Activated CD4-positive, alpha-beta memory T cell treated with anti-CD3 and anti-CD28 coated beads for 36 hours (primary cell): ENCODE measurements at places on chromosomes 2 and 18.
A peak's percentile ranks its signal among the peaks of the same experiment; 100 is the strongest.

DNA sequence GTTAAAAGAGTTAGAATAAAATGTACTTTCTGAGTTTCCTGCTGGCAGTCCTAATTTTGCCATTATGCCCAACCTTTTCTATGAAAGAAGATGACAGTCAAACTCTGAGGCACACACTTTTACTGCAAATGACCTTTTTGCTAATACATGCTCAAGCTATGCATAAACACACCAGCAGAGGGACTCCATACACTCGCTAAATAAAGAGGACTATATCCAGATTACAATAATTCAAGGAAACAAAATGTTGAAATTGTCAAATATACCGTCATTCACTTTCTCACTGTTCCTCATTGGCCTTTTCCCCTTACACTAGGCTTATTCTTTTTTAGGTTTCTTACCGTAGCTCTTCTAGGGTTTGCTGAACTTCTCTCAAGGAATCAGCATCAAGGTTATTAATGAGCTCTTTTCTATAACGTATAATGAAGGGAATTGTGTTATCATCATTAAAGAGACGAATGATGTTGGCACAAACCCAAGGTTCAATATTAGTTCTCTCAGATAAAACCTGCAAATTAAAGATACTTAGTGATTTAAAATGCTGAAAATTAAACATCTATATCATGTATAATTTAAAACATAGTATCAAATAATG lies 25.7 kb downstream of the SRBD1 start:
- DNase-seq = no peak

GRCh38 chr2:197453914-197454398 lies 604 bp downstream of the COQ10B start:
- DNase-seq = no peak

DNA sequence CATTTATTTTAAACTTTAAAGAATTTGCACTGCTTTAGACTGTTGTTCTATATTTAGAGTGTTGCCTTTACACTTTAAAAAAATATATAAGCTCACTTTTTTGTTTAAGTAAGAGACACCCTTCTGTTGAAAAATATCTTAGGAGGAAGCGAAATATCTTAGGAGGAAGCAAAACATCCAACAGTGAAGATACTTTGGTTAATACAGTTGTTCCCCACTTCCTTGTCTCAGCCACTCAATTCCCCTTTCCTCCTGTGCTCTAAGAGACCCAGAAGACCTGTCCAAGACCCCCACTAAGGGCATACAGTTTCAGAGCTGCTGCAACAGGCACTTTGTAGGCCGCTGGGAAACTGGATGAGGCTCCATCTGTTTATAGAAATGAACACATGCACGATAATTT lies 5.7 kb downstream of the SERPINB8 start:
- DNase-seq = no peak

DNA sequence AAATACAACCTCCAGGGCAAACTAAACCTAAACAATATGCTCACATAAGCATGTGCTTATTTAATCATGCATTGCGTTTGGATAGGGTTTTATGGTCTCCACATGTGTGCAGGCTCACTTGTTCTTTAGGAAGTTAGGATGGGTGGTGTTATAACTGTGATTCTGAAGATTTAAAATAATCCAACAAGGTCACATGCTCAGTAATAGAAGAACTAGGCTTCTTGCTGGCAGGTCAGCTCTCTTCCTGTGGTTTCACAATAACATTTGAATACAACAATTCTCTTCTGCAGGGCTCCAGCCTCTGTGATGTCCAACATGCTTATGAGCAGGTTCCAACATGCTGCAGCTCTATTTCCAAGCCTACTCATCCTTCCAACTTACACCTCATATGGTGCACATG lies 84.0 kb downstream of the MYL12B start:
- no peak for DNase-seq

DNA sequence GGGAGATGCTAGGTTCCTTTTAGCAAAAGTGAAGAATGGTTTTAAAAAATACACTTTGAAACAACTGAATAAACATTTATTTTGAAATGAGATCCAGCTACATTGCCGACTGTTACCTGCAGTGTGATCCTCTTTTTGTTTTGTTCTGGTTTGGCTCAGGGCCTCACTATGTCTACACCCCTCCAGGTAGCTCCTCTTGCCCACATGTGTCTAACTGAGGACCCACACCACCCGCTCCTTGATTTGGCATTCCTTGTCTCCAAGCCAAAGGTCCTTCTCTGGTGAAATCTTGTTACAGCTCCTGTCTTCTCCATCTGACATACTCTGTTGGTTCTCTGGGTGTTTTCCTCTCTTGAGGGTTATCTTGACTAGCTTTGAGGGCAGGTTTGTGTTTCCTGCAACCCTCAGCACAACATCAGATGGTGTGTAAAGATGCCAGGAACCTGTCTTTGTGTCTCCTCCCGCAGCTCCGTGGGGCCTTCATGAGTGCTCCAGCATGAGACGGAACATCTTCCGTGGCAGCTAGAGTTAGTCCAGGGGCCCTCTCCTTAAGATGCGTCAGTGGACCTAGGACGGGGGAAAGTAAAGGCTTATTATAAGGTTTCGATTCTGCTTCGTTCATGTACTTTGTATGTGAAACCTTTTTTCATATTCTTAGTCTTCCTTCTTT lies 32.1 kb downstream of the MAP4K4 start:
- peak; percentile 43 for DNase-seq

- no peak for DNase-seq
These were observed 257.9 kb downstream of the OSR1 start for GRCh38 chr2:19100570-19100969.

DNA sequence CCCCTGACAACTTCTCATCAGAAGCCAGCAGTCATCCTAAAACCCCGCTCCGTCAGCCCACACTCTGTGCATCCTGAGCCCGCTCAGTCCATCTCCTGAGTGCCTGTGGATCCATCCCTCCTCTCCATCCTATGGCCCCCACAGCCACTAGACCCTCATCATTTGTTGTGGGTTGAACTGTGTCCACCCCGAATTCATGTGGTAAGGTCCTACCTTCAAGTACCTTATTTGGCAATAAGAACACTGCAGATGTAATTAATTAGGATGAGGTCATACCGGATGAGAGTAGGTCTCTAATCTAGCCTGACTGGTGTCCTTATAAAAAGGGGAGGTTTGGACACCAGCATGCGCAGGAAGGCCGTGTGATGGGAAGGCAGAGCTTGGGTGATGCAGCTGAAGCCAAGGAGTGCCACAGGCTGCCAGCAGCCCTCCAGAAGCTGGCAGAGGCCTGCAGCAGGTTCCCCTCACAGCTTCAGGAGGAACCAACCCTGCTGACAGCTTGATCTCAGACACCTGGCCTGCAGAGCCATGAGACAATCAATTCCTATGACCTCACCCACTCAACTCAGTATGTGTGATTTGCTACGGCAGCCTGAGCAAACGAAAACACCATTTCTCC lies 192.4 kb downstream of the ZBTB7C start:
- no peak for DNase-seq

DNA sequence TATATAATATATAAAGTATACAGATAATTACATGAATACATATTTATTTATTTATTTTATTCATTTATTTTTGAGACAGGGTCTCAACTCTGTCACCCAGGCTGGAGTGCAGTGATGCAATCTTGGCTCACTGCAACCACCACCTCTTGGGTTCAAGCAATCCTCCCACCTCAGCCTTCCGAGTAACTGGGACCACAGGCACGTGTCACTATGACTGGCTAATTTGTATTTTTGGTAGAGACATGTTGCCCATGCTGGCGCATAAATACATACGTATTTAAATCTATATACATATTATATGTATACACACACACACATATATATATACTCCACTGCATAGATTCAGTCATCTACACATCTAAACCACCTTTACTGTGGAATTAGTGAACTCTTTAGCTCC lies 20.6 kb upstream of the NDUFV2 start:
- DNase-seq = peak; percentile 84

DNA sequence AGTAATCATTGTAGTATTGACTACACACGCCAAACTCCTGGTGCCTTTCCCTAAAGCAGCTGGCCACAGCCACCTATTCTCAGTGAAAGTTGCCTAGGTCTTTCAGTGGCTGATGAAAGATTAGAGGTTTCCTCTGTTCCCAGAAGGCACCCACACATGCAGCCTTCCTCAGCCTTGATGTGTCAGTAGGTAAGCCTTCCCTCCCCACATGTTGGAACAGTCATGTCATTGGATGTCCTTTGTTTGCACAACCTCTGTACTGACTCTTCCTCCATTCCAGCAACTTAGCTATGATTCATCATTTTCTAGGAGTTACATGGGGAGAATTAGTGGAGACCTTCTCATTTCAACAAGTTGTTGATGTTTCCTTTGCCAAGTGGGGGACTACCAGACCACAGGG lies 630.8 kb upstream of the SLC39A10 start:
- no peak for DNase-seq

DNA sequence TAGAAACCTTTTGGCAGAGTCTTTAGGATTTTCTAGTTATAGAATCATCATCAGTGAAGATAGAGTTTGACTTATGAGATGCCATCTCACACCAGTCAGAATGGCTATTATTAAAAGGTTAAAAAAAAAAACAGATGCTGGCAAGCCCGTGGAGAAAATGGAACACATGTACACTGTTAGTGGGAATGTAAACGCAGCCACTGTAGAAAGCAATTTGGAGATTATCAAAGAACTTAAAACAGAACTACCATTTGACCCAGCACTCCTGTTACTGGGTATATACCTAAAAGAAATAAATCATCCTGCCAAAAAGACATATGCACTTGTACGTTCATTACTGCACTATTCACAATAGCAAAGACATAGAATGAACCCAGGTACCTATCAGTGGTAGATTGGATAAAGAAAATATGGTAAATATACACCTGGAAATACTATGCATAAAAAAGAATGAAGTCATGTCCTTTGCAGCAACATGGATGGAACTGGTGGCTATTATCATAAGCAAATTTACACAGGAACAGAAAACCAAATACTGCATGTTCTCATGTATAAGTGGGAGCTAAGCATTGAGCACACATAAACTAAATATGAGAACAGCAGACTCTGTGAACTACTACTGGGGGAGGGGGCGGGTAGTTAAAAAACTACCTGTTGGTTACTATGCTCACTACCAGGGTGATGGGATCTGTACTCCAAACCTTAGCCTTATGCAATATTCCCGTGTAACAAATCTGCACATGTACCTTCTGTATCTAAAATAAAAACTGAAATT lies 279.0 kb downstream of the KIAA1328 start:
- no peak for DNase-seq

DNA sequence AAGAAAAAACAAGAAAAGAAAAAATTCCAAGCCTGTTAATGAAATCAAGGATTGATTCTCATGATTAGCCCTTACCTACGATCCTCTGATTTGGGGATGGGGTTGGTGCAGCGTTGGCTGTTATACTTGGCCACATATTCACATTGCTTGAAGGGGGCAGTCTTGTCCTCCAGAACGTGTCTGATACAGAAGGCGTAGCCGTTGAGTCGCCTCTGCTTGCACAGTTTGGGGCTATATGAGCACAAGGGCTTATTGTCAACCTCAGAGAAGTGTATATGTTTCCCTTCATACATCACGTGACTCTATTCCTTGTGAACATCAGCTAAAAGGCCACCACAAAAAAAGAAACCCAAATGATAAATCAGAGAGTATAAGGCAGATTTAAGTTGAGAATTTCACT lies 23.2 kb downstream of the INO80D start:
- DNase-seq = no peak

DNA sequence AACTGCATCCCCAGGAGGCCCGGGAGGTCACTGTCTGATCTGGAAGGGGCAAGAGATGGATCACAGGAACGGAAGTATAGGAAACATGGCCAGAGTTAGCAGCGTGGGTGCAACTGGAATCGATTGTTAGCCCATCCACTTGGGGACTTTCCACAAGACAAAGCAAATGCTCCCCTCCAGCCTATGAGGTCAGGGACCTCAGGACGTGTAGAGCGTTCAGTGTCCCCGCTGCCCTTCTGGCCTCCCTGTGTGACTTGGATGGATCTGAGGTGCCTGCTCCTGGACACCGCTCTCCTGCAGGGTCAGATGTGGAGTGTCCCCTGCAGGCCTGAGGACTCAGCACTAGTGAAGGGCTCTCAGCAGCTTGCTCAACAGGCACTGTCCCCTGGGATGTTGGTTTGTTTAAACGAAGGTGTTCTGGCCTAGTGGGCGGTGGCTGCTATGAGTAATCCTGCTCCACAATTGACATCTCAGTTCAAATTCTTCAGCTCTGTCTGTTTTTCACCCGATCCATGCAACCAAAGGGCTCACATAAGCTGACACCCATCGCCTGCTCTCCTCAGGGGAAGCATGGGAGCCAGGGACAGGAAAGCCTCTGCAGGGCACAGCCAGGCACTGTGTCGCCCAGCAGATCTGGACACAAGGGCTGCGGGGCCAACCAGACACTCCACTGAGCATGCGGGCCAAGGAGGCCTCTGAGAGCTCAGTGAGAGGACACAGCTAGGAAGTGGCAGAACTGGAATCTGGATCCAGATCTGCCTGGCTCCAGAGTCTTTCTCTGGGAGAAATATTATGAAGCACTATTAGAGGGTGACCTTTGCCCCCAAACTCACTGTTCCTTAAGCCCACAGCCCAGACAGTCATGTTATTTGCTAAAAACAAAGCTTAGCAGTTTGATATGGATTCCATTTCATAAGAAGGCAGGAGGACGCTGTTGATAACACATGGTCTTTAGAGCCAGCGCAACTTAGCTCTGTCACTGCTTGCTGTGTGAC lies 78.5 kb downstream of the RHOB start:
- peak; percentile 15 for DNase-seq

- DNase-seq = peak; percentile 5
These were observed 51.3 kb downstream of the ANKMY1 start for GRCh38 chr2:240506406-240507059.

DNA sequence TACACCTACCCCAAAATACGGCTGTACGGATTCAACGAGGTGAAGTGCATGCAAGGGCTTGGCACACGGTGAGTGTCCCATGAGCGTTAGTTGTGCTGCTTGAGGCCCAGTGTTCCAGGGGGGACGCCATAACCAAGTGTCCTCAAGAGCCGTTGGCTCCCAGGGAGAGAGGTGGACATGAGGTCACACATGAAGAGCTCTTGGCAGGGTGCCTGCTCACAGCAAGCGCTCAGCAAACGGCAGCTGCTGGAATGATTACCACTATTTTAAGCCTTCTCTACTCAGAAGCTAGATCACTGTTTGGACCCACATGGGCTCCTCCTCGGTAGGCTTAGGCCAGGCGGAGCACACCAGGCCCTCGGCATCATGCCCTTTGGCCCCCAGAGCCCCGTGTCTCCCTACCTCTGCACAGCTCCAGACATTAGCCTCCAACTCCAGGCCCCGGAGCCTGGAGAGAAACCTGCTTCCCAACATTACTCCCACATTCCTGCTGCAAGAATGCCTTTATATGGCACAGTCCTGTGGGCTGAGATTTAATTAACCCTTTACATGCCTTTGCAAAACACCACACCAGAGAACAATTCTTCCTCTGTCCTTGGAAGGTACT lies 68.4 kb upstream of the PPP1CB start:
- DNase-seq = no peak

GRCh38 chr2:12676771-12677170 lies 40.0 kb upstream of the TRIB2 start:
- no peak for DNase-seq
